Suppressor macrophage treated with lipopolysaccharide for 4 hours (primary cell): ENCODE measurements at places on chromosomes 2 and 18.

GRCh38 chr18:10442551-10442971 is 11.9 kb upstream of the APCDD1 start:
- peak; percentile 17 for DNase-seq

GRCh38 chr2:3187467-3187866 is 190.2 kb downstream of the EIPR1 start:
- no peak for DNase-seq

GRCh38 chr2:68516051-68516955 is 48.9 kb downstream of the APLF start:
- DNase-seq, result no peak

DNA sequence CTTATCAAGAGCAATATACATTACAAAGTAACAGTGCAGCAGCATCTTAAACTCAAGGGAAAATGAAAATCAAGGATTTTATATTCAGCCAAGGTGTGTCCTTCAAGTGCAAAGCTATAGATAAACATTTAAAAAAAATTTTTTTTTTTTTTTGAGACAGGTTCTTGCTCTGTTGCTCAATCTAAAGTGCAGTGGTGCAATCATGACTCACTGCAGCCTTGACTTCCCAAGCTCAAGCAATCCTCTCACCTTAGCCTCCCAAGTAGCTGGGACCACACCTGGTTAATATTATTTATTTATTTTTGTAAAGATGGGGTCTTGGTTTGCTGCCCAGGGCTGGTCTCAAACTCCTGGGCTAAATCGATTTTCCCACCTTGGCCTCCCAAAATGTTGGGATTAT is 9.0 kb downstream of the CDKL4 start:
- DNase-seq, result no peak

DNA sequence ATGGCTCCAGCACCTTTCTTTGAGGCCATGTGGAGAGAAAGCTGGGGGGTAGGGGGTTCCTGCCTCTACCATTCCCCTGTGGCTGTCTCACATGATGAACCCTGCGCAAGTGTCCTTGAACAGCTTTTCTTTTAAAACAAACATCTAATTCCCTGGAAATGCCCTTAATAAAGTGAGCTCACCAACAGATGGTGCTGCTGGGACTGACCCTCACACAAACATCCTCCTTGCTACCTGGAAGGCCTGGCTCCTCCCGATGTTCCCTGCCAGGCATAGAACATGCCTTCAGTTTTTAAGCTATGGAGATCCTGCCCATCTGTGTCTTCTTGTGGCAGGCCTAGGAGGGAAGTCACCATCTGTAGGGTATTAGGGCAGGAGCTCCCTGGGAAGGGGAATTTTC is 60.7 kb upstream of the GATA6 start:
- no peak for DNase-seq
